Iris pigment epithelial cell (primary cell): ENCODE measurements at places on chromosomes 1 and 21.
A peak's percentile ranks its signal among the peaks of the same experiment; 100 is the strongest.

DNA sequence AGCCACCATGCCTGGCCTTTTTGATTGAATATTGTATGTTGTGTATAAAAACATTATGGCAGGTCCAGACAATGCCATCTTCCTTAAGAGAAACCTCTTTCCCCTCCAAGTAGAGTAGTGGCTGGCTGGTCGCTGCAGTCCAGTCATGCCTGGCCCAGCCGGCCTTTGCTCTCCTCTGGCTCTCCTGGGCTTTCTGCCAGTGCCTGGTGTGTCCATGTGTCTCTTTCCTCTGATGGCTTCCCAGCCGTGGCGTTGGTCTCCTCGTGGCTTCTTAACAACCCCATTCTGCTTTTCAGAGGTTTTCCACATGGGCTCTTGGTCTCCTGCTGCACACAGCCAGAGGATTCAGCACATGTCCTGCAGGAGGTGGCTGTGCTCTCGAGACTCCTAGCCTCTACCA, 58.7 kb downstream of the DIP2A start:
- DNase-seq = no peak

GRCh38 chr1:160781914-160782689, 13.9 kb upstream of the LY9 start:
- DNase-seq = no peak

DNA sequence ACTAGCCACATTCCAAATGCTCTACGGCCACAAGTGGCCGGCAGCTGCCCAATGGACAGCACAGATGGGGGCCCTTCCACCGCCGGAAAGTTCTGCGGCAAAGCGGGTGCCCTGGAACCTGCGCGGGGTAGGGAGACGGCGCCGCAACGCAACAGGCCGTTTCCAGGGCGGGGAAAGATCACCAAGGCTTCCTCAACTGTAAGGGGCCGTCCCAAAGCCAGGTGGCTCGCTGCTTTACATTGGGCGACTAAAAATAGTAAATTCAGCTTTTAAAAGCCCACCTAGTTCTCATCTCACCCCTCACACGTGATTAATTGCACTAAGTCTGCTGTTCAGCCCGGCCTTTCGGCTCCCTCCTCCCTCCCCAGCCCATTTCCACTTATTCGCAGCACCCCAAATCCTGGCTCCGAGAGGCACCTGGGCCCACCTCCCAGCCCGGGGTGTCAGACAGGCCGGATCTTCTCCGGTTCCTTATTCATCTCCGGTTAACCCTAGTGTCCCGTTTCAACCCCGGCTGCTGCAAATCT, 643 bp downstream of the CFAP298 start:
- DNase-seq = peak; percentile 29

DNA sequence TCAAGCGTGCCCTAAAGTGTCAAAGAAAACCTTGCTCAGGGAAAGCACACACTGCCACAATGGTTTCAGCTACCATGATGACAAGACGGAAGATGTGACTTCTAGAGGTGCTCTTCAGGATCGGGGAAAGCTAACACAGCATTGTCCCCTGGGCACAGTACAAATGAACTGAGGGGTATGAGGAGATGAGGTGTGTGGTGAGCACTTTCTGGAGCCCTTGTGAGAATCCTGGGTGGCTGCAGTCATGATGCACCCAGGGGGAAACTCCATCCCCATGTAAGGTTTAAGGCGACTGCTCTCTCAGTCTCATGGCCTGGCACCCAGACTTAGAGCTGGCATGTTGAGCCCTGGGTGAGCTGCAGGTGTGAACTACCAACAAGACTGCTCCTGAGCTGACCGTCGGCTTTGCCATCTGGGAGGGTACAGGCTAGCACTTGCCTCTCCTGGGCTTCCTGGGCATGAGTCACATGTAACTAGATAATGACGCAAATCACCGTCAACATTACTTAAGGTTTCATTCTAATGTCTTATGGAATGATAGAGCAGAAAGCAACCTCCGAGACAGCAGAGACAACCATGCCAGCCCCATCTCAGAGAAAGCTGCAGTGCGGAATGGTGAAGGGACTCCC, 144.6 kb downstream of the CLIC6 start:
- DNase-seq = peak; percentile 90

GRCh38 chr1:32286763-32287162, 5.1 kb upstream of the HDAC1 start:
- DNase-seq = no peak

DNA sequence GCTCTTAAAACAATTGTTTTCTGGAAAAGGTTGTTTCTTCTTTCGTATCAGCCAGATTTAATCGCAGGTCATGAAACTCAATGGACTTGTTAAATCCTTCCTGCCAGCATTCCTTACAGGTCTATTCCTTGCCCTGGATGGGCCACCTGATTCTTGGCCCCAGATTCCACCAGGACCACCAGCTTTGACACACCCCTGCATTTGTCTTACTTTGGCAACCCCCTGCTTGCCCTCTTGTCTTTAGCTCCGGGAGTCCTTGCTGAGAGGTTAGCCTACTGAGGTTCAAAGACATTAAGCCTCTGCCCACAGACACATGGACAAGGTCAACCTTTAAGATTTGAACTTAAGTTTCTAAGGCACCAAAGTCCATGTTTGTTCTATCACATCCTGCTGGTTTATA, 27.1 kb upstream of the DAB1 start:
- DNase-seq = no peak

- no peak for DNase-seq
Measured at GRCh38 chr1:32743380-32744070, 41.0 kb upstream of the SYNC start.

- DNase-seq = no peak
Measured at GRCh38 chr1:27569506-27570291, 34.2 kb downstream of the AHDC1 start.

DNA sequence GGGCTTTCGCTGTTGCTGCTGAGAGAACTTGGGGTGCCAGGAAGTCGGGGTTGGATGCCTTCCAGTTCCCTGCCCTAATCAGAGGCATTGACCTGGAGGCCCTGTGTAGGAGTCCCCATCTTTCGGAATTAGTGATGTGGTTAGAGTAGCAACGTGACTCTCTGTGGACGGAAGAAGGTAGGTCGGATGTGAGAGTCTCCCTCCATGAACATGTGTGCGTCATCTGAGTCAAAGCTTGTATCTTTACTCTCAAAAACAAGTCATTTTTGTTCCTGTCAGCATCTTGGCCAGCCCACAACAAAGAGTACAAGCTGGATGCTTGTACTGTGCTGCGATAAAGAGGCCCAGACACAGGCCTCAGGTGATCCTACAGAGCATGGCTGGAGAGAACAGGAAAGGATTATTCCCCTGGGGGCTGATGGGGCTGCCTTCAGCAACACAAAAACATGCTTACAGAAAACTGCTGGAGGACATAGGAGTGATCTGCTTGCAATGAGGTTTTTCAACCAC, 31.0 kb upstream of the IL10 start:
- DNase-seq = no peak

- peak; percentile 33 for DNase-seq
Measured at GRCh38 chr21:16976193-16976592, 536.6 kb upstream of the CXADR start.

DNA sequence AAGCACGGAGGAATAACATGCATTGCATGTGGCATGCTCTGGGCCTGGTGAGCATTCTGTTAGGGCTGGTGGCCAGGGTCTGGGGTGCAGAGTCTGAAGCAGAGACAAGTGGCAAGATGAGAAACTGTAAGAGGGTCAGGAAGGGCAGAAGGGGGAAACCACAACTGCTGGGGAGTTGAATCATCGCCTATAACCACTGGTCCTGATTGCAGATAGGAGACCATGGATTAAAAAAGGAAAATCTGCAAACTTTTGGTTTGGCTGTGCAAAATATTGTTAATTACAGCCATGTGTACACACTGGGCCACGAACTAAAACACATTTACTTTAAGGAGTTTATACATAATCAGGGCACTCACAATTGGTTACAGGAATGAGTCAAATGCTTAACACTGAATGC, 76.6 kb downstream of the TGFBR3 start:
- DNase-seq = peak; percentile 55

- DNase-seq = no peak
Measured at GRCh38 chr21:42174173-42174572, 44.8 kb upstream of the ABCG1 start.

GRCh38 chr1:109492779-109493178, 1.1 kb upstream of the CYB561D1 start:
- no peak for DNase-seq

DNA sequence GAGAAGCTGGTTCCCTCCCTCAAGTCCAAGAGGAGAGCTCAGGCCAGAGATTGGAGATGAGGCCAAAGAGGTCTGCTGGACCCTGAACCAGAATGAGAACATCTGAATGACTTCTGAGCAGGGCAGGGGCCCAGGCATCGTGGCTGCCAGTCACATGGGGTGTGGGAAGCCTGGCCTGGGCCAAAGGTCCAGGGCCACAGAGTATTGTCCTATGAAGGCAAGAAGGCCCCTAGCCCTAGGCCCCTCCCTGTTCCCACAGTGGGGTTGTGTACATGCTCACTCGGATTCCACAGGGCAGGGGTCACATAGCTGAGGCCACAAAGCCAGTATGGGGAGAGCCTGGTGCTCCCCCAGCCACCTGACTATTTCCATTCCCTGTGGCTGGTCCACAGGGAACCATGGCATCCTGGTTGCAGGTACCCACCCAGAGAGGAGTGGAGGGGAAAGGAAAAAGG, 18.5 kb upstream of the SLC1A7 start:
- DNase-seq = peak; percentile 38

- DNase-seq = no peak
Measured at GRCh38 chr1:20166051-20166450, 19.8 kb upstream of the UBXN10 start.

DNA sequence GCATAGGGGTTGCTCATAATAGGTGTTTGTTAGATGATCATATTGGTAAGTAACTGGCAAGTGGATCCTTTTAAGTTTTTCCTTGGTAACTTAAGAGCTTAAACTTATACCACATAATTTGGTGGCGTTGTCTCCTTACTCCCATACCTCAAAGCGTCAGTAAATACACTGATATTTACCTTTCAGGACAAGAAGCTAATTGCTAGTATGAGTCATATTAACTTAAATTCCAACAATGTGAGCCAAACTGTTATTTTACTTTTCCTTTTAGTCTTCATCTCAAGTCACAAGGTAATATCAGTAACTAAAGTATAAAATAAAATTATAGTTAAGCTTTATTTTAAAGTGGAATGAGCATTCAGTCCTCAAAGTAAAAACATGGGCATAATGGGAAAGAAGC, 9.0 kb upstream of the SH3GLB1 start:
- DNase-seq = peak; percentile 24

DNA sequence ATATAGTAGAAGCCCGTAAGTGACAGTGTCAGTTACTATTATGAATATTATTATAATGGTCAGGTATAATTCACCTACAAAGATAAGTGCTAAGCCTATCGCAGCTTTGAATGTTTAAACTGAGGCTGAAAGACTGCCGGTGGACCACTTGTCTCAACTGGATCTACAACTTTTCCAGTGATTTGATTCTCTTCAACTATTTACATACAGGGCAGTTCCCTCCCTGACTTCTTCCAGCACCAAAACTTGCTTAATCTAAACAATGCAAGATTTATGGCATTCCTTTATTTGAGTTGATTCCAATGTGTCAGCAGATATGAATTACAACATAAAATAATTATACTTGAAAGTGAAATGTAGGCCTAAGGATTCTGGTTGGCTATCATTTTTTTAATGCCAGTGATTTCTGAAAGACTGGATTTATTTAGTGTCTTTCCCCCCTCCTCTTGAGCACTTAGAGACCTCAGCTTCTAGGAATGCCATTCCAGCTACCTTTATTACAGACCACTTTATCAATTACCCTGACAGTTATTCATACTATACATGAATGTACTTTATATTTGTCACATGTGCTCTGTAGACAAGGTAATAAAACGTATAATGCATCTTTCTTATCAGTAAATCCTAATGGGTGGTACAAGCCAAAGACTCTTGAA, 153.3 kb upstream of the C8B start:
- DNase-seq = no peak

- DNase-seq = no peak
Measured at GRCh38 chr1:104238991-104239390, 489.3 kb downstream of the AMY1C start.

- DNase-seq = no peak
Measured at GRCh38 chr1:47711184-47711847, 273.5 kb downstream of the FOXD2 start.

DNA sequence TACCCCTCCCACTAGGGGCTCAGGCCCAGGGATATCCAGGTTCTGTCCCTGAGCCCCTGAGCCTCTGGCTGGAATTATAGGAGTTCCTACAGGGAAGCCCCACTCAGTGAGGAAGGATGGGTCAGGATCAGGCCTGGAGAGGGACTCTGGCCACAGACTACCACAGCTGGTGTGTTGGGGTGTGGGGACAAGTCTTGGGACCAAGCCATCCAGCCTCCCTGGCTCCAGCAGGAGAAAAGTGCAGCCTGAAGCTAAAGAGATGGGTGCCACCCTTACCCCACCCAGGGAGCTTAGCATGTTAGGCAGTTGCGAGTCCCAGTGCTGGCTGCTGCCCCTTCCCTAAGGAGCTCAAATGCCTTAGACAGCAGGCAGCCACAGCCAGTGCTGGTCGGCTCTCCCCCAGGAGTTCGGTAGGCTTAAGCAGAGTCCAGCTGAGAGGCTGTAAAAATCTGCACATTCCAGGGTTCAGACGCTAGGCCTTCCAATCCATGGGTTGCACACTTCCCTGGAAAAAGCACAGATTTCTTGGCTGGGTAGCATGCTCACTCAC, 96.2 kb upstream of the CYYR1 start:
- DNase-seq = no peak

DNA sequence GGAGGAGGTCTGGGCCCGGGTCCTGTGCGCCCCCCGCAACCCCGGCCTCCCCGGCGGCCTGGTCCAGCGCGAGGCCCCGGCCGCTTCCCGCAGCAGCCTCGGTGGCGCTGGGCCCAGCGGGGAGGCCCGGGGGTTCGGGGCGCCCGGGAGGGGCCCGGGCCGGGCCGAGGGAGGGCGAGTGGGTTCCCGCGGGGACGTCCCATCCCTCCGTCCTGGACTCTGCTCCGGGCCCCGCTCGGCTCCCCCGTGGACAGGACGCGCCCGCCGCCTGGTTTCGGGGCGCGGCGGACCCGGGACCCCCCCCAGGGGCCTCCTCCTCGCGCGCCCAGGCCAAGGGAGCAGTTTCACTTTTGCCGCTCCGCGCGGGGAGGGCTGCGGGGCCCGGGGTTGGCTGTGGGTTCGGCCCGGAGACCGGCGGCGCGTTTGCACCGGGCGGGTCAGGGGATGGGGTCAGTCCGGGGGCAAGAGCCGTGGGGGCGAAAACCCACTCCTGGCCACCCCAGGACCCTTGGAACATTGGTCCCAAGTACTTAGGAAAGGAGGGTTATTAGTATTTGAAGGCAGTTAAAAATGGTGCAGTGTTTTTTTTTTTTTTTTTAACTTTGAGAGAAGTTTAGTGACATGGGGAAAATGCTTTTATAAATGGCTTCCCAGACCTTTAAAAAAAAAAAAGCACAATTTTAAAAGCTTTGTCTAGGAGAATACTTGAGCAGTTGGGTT, 677 bp downstream of the AGPAT3 start:
- peak; percentile 39 for DNase-seq
